ENCODE measurements at places on chromosomes 2 and 18.

GRCh38 chr2:160977376-160977775 lies 182.9 kb upstream of the TANK start:
- DNase-seq = no peak

DNA sequence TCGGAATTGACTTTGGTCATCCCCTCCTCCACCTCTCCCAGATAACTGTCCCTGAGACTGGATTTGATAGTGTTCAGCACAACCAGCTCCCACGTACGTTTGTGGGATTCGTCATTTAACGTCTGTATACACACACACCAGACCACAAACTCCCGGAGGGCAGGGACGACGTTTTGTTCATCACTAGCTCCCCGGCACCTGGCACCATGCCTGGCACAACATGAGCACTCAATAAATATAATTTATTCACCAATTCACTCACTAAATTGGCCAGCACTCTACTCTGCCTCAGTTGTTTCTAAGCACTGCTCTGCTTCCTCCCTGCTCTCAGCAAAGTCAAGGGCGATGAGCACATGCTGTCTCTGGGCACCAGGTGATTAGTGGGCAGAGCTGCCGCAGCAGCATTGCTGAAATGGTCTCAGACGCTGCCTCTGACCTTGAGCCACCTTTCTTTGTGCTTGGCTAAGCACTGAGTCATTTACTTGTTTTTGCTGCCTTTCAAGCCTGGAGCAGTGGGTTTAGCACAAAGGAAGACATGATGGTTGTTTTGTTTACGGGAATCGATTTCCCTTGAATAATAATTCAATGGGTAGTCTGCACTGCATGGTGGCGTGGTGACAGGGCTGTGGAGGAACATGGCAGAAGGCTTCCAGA lies 19.3 kb upstream of the LOXHD1 start:
- no peak for DNase-seq

DNA sequence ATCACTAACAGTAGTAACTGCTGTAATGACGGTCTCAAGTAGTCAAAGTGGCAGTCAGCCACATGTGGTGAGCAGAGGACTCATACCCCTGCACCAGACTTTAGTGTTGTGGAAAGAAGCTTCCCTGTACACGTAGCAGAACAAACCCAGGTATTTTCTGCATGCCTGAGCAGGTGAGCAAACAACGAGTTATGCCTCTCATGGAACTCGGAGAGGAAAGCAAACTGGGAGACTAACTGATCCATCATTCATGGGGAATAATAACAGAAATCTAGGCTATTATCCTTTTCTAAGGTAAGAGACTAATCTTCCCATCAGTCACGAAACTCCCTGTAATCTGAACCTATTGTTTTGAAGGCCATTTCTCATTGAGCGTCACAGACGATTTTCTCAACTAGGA lies 1495.2 kb upstream of the NXPH2 start:
- no peak for DNase-seq

GRCh38 chr18:22556222-22557167 lies 138.8 kb upstream of the CTAGE1 start:
- DNase-seq = no peak

DNA sequence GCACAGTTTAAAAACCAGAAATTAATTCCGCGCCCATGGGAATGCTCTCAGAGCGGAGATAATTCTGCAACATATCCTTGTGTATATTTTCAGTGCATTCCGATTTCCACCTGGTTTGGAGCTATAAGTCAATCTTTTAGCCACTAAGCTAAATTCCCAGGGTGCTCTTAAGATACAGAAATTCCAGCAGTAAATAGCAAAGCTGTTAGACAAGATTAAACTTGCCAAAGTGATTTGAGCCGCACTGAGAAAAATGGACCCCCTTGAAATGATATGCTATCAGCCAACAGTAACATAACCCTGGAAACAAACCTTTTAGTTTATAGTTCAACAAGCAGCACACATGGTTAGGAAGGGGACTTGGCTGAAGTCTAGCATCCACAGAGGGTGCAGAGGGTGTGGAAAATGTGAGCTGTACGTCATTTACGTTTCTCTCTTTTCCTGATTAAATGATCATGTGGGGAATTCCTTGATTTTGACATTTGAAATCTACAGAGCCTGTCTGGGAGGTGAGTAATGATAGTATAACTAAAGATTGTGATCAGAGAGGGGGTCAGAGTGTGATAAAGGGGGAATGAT lies 99.8 kb upstream of the COPS8 start:
- no peak for DNase-seq

DNA sequence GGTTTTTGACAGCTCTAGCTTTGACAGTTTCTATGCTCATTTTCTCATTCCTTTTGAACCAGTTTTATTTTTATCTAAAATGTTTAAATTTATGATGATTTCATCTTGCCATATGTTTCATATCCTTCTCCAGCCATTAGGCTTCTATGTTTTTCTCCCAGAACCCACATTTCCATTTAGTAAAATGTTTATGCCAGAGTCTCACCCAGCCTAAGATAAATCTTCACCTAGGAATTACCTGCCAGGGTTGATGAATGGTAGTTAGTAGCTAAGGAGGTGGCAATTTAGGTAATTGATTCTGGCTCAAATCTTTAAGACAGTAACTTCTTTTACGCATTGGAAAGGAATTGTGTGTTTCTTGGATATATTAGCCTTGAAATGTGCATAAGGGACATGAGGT lies 83.6 kb downstream of the PRKRA start:
- no peak for DNase-seq

- DNase-seq = no peak
These were observed 21.6 kb upstream of the AGXT start for GRCh38 chr2:240846873-240847595.

DNA sequence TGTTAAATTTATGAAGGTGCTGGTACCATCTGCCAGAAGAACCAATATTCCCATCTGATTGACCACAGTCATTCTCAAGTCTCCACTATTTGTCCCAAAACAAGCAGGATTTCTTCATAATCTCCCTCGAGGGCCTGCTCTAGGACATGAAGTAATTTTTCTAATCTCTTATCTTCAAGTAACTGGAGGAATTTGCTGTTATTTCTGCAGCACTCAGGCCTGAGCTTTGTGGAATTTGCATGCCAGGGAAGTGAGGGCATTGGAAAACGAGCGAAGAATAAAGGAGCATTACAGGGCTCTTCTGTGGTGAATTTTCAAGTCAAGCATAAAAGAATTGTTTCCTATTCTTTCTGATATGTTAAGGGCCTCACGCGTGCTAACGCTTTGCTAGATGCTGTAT lies 161.2 kb upstream of the EPAS1 start:
- no peak for DNase-seq

DNA sequence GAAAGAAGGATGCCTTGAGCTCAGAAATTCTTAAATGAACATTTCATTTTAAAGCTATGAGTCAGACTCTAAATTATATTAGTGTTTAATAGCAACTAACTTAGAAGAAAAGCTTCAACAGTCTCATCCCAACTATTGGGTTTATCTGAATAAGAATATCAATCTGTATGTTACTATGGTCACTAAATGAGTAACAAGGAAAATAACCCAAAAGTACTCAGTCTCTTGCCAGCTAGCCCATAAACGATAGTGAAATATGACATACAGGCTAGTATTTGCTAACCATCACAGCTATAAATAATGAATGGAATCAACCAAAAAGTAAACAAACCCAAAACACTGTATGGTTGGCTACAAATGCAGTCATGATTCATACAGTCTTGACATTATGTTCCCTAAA lies 174.9 kb downstream of the RAB3GAP1 start:
- DNase-seq = no peak

All from GM12892 (cell line).